NCI-H524 (cell line): ENCODE measurements at places on chromosomes 13 and 19.

GRCh38 chr19:55146078-55146704 is 2.8 kb downstream of the TNNT1 start:
- DNase-seq, result no peak

- no peak for DNase-seq
These were observed 4.9 kb upstream of the CHST8 start for GRCh38 chr19:33616857-33617256.

DNA sequence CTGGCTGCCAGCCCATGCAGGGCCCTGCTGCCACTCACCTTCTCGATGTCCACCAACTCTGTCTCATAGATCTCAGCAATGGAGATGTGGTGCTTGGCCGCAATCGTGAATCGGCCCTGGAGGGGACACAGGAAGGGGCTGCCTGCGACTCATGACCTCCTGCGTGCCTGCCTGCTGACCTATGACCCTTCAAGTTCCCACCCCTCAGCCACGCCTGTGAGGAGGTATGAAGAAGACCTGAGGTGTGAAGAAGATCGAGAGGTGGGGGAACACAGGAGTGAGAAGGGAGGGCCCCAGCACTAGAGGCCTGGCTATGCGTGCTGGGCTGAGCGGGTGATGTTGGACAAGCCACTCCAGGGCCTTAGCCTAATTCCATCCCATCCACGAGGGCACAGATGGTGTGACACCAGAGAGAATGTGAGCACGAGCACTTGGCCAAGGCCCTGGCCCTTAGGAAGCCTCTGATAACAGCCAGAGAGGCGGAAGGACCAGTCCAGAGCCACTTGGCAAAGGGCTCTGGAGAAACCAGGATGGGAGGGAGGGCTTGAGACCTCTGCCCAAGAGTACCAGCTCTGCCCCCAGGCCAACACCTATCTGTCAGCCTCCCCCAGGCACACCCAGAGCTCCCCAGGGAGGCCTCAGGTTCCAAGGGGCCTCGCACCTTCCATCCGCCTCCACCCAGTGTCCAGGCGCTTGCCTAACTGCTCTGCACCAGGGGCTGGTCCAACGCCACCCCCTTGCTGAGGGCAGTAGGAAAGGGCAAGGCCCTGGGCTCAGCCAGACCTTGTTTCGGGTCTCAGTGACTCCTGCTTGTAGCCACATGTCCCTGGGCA is 9.6 kb upstream of the KPTN start:
- peak; percentile 67 for DNase-seq

DNA sequence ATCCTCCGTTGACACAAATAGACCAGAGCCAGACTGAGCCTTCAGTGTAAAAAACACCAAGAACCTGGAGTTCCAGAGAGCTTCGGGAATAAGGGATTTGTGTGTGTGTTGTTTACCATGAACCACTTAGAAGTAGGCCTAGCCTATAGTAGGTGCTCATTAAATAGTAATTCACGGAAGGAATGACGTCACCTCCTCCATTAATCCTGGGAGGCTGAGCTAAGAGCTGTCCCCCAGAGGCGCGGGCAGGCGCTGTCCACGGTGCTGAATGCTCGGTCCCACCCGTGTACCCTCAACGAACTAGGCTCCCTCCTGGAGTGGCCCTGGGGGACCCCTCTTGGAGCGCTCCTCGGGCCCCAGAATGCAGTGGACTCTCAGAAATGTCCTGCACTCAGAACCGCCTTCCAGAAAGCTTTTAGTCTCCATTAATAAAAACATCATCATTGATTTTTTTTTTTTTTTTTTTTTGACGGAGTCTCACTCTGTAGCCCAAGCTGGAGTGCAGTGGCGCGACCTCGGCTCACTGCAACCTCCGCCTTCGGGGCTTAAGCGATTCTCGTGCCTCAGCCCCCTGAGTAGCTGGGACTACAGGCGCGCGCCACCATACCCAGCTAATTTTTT is 6.5 kb downstream of the UNC13A start:
- DNase-seq, result no peak

DNA sequence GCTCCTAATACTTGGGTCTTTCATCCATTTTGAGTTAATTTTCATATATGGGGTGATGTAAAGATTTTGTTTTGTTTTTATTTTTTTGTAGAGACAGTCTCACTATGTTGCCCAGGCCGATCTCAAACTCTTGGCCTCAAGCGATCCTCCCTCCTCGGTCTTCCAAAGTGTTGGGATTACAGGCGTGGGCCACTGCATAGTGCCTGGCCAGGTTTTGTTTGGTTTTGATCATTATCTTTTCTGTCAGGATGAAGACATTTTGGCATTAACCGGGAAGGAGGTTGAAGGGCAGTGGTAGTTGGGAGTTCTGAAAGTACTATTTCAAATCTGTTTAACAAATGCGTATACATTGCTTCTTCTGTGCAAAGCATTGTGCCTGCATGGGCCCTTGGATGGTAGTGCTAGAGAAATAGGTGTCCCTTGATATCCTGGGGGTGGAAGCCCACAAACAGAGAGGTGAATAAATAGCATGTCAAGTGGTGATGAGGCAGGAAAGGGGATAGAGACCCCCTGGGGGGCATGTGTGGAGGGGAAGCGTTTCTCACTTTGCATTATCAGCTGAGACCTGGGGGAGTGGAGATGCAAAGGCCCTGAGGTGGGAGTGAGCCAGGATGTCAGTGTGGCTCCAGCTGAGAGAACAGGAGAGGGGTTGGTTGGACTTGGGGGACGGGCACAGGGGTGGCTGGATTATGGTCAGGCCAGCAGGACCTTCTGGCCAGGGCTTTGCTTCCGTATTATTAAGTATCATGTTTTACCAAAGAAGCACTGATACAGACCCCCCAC is 41.4 kb downstream of the GATAD2A start:
- DNase-seq, result no peak

GRCh38 chr19:22893855-22894270 is 61.8 kb downstream of the ZNF723 start:
- DNase-seq, result no peak

DNA sequence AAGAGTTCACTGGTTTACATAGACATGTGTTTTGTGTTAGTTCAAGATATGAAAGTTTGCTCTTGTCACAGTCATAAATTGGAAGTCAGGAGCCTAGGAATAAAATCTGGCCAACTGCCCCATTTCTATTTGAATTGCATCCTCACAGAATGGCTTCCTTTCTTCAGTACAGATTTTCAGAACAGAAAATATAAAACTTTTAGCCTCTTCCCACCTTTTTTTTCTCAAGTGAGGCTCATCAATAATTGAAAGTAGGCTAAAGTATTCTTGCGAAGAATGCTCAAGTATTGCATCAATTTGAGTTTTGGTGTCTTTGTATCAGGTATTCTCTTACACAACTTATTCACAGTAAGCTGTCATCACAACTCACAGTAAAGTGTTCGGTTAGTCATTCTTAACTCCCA is 802.7 kb downstream of the PCDH9 start:
- no peak for DNase-seq

DNA sequence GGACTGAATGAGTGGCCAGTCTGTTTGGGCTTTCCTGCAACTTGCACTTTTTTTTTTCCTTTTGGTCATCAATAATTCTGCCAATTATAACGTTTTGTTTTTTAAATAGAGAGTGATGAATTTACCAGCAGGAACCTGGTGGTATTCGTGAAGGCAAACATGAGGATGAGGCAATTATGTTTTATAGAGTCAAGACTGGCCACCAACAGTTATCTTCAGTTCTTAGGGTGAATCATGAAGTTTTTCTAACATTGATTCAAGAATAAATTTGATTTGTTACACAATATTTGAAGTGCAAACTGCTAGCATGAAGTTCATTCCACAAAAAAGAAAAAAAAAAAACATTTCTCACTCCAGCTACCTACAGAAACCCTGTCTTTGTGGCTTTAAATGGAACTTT is 244.5 kb downstream of the SPRY2 start:
- DNase-seq, result no peak

DNA sequence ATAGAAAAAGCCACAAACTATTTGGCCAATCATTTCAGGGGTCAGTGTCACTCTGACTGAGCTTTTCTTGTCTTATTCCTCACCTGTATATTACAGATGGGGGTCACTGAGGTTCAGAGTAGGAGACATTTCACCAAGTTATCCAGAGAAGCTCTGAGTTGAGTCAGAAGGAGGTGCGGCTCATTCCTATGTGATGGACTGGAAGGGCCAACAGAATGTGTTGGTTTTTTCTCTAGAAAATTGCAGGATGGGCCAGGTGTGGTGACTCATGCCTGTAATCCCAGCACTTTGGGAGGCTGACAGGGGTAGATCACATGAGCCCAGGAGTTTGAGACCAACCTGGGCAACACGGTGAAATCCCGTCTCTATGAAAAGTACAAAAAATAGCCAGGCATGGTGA is 24.5 kb upstream of the ZNF83 start:
- DNase-seq, result no peak

DNA sequence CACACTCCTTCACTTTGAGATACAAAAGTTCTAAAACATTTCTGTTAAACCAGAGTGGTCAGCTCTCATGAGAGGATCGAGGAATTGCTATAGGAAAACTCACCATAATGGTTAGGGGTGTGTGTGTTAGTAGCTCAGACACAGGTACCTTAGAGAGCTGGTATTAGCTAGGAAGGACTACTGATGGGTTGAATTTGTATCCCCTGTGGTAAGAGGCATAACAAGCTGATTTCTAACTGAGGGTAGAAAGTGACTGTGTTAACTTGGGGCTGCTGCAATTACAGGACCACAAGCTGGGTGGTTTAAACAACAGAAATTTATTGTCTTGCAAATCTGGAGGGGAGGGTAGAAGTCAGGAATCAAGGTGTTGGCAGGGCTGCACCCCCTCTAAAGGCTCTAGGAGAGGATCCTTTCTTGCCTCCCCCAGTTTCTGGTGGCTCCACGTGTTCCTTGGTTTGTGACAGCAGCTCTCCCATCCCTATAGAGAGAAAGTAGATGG is 17.4 kb downstream of the LEUTX start:
- DNase-seq, result no peak

GRCh38 chr19:19900729-19901444 is at the start of gene ZNF93:
Gene ZNF93, plus strand, starts transcription at chr19:19900946. Its CDS starts 143 bp downstream, at chr19:19901089.
- DNase-seq, result peak; percentile 91

DNA sequence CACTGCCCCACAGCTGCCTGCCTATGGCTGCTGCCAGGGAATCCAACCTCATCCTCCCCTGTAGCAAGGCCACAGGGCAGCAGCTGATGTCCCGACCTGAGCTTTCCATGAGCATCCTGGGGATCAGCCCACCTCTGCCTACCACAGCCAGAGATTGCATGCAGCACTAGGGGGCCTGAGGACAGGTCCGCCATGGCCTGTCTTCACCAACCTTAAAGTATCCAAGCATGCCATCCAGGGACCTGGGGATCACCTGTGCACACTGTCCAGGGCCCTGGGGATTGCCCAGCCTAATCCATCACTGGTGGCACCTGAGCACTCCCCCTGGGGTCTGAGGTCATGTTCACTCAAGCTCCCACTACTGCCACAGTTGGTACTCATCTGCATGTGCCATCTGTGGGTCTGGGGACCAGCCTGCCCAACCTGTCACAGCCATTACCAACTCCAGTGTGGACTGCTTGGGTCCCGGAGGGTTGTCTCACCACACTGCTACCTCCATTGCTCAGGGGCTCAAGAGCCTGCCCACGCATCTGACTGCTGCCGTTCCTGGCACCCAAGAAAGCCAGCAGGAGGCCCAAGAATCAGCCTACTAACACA is 53.0 kb downstream of the KCTD15 start:
- no peak for DNase-seq

- DNase-seq, result no peak
These were observed 682 bp downstream of the ZSCAN18 start for GRCh38 chr19:58097349-58097748.
